ENCODE measurements at places on chromosomes 5 and 9. TPM values are rescaled to one million over a fixed set of nuclear protein-coding genes. Genes with fewer than 3 reads are reported as not detected.

Gene PCDHB14
- 23.1 TPM for total RNA-seq

Gene AGXT2
- total RNA-seq: not detected

Gene DNM1
- total RNA-seq: 866 TPM

Gene COL23A1
- 2.3 TPM for total RNA-seq

Gene WDR38
- not detected for total RNA-seq

Gene ANXA2R
- total RNA-seq: 2.4 TPM
